ENCODE measurements at places on chromosomes 13 and 19. TPM values are rescaled to one million over a fixed set of nuclear protein-coding genes. Genes with fewer than 3 reads are reported as not detected.

The ALKBH6 gene
- 20.4 TPM for polyA plus RNA-seq

The ADAT3 gene
- 3.8 TPM for polyA plus RNA-seq

The C19orf18 gene
- 3.3 TPM for polyA plus RNA-seq

The KLHL26 gene
- 7.1 TPM for polyA plus RNA-seq

The MADCAM1 gene
- 11.7 TPM for polyA plus RNA-seq

The IPO5 gene
- polyA plus RNA-seq, result 157 TPM
